A549 treated with ZK216348 at 1 μM for 4 hours (cell line): ENCODE measurements at places on chromosomes 3 and 15. TPM values are rescaled to one million over a fixed set of nuclear protein-coding genes. Genes with fewer than 3 reads are reported as not detected.

SAXO2 gene
- 1.5 to 5.0 TPM (median 1.7 TPM) in 5 replicates for total RNA-seq

RGMA gene
- total RNA-seq = 0.21 to 0.42 TPM (median 0.26 TPM) in 5 replicates

MESP2 gene
- 0.44 to 0.95 TPM (median 0.65 TPM) in 4 of 5 replicates, not detected in the other for total RNA-seq

THAP10 gene
- 3.2 to 7.1 TPM (median 5.8 TPM) in 5 replicates for total RNA-seq

FBXW12 gene
- not detected in 5 replicates for total RNA-seq

ASB14 gene
- not detected in 5 replicates for total RNA-seq

LRRC3B gene
- total RNA-seq = not detected in 5 replicates

UQCC5 gene
- 43.4 to 69.8 TPM (median 59.8 TPM) in 5 replicates for total RNA-seq

MOBP gene
- 0.15 to 0.36 TPM in 2 of 5 replicates, not detected in the others for total RNA-seq
